ENCODE measurements at places on chromosomes 4 and X.

DNA sequence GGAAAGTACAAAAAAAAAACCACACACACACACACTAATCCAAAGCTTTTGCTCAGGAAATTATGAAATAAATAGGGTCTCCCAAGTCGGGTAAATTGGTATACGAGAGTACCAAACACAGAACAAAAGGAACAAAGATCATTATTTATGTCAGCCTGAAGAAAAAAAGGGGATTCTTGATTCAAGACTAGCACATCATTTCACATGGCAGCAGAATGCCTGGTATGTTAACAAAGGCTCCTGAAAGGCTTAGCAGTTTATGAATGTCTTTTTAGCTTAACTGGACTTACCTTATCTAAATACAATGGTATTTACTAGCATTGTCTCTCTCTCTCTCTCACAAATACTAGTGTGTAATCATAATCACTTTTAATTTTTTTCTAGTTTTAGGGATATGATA is 11.3 kb downstream of the RAP2C start:
- DNase-seq: no peak

- DNase-seq: no peak
These were observed 17.9 kb downstream of the REELD1 start for GRCh38 chr4:146232131-146232722.

DNA sequence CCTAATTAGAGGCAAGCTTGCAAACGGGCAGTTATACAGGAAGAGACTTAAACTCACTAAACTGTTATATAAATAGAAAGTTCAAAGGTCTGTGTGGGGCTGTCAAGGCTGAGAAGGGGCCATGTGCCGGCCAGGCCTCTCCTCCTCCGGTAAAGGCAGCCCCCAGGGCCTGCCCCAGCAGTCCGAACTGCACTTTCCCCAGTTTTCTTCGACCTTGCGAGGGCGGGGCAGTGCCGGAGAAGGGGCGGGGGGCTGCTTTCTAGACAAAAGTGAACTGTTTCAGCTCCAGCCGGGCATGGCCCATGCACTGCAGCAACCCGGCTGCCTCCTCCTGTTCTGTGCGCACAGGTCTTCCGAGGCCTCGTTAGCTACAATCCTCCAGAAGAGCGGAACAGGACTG is 4.1 kb downstream of the AFF2 start:
- no peak for DNase-seq

- DNase-seq: no peak
These were observed 62.9 kb downstream of the SYTL5 start for GRCh38 chrX:38069273-38069672.

- no peak for DNase-seq
These were observed 77.1 kb upstream of the SLC4A4 start for GRCh38 chr4:71261633-71262121.

GRCh38 chr4:75989846-75990528 is 758 bp downstream of the SDAD1 start:
- peak; percentile 10 for DNase-seq

DNA sequence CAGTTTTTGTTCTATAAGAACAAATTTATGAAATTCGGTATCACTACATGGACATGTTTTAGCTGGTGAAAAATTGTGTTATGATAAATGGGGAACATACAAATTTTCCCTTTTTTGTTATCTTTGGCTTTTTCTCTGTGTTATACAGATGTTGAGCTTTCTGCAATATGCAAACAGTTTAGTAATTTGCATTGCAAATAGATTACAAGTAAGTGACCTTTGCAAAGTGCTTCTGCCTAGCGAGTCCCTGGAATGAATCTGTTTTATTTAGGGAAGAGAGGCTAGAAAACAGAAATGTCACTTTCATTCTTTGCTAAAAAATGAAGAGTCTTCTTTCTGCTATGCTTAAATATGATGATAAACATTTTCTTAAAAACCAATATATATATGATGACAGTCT is 461.0 kb downstream of the RPA4 start:
- DNase-seq: no peak

GRCh38 chrX:133339566-133339965 is 75.7 kb downstream of the GPC4 start:
- no peak for DNase-seq

DNA sequence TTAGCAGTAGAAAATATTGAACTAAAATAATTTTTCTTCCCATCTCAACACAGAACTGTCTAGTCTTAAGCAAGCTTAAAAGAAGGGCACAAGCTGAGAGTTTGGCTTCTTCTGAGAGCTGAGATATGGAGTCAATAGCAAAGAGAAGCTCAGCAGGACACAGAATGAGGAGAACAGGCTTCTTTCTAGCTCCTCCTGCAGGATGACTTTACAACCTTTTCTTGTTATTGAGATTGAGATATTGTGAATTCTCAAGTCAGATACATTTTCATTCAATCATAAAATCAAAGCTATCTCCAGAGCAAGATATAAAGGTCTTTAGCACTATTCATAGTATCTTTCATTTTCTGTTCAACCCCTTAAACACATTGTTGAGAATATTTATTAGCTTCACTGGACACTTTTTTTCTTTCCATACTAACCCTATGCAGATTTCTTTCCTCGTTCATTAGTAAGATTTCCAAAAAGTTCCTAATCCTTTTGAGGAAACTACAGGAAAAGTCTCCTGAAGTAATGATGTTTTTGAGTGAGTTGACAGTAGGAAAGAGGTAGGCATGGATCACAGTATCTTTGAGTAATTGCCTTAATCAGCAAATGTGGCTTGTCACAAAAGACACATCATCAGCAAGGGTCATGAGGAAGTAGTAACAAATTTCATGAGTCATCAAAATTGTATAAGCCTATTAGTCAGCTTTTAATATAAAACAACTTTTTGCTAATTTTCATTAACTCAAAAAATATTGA is 17.8 kb upstream of the CXCL3 start:
- no peak for DNase-seq

DNA sequence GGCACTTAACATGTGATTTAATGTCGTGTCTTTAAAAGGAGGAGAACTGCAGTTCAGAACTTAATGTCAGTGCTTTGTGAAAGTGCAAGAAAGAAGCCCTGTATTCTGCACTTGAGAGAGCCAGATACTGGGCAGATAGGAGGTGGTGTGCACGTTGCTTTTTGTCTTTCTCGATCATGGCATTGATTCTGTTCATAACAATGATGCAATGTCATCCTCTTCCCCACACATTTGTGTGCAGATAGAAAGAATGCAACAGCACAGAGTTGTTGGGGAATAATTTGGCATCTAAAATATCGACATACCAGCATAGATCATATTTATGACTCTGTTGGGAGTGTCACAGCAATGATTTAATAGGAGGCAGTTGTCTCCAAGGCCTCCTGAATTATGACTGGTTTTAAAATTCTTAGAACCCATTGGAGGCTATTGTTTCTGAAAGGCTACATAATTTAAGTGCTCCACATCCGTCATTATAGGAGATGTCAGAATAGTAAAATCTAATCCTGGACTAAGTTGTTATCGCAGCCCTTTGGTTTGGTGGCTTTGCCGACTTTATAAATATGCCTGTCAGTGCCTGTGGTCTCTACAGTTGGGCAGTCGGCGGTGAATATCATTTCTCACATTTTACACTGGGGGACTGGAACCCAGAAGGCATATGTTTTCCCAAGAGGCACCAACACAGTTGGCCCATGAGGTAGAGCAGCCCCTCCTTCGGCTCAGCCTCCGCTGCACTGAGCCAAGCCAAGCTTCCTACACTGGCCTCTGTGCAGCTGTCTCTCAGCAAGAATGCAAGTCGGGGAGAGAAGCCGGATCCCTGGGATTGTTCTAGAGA is 124.9 kb downstream of the PTTG2 start:
- no peak for DNase-seq

DNA sequence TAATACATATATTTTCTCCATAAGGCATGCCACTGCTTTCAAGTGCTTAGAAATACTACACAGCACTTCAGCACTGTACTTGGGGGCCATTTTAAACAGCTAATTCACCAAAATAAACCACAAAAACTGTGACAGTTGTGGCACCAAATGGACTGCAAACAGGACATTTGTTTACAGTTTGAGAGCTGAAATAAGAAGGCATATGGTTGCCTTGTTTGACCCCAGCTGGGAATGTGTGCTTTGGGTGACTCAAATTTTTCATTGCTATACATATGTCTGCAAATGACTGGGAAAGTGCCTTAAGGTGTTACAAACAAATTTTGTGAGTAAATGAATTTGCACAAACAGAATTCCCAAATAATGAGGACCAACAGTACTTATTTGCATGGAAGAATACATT is 124.2 kb downstream of the BANK1 start:
- no peak for DNase-seq

DNA sequence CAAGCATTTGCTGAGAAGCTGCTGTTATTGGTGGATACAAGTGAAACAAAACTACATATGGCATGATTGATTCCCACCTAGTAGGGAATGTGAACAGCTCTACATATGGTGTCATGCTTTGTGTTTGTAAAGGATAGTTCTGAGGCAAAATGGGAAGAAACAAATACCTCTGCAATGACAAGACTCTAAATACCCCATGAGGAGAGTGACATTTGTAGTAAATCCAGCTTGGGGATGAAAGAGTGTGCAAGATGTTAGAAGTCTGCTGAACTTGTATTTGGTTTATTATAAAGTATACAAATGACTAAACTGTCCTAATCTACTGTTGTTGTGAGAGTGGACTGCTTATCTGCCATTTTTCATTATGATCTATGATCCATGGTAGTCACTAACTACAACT is 120.8 kb upstream of the HS3ST1 start:
- DNase-seq: no peak

- DNase-seq: peak; percentile 57
These were observed 34.0 kb upstream of the GYPA start for GRCh38 chr4:144174401-144175067.

DNA sequence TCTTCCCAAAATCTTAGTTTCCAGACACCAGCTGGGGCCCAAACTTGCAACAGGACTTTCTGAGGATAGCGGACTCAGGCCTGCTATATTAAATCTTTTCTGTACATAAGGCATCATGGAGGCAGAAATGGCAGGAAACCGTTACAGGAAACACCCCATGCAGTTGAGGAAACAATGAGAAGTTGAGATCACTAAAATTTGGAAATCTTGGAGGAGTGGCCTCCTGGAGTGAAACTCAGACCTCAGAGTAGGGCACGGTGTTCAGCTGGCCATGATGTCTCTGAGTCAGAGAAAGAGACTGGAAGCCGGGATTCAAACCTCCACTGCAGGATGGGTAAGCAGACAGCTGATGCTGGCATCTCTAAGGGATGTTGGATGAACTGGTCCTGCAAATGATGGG is 372.6 kb upstream of the CTSO start:
- DNase-seq: no peak

DNA sequence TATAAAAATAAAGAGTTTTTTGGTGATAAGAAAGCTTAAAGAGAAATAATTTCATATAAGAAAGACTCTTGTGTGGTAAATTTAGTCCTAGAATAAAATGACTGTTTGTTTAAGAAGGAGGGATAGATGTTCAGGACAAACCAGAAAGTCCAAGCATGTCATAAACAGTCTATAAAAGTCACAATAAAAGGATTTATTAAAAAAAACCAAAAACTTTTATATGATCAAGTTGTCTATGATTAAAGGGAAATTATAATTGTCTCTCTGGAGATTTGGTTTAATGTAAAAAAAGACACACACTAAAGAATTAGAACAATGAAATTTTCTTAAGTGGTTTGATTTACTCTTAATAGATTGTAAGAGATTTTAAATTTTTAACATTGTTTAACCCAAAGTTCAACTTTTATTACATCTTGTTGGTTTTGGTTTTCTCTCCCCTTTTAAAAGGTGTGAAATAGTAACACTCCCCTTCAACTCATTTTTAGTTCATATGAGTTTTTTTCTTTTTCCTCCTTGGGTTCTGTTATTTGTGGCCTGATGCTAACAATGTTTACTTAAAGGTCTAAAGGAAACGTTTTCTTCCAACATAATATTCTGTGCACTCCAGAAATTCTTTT is 89.7 kb downstream of the PDHA2 start:
- DNase-seq: no peak

DNA sequence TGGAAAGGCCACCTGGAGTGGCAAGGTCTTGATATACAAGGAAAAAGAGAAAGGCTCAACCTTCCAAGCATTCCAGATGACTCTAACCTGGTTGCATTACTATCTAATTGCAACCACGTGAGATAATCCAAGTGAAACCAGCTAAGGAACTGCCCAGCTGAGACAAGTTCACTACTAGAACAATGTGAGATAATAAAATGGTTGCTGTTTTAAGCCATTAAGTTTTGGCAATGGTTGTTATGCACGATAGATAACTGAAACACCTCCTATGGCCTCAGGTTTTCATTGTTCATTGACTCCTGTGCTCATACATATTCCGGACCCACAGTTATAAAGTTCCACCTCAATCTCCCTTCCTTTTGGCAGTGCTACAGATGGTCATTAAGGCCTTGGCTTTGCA is 9.2 kb upstream of the CXorf66 start:
- DNase-seq: no peak

GRCh38 chrX:107674480-107675364 is 46.4 kb downstream of the PRPS1 start:
- peak; percentile 81 for DNase-seq

DNA sequence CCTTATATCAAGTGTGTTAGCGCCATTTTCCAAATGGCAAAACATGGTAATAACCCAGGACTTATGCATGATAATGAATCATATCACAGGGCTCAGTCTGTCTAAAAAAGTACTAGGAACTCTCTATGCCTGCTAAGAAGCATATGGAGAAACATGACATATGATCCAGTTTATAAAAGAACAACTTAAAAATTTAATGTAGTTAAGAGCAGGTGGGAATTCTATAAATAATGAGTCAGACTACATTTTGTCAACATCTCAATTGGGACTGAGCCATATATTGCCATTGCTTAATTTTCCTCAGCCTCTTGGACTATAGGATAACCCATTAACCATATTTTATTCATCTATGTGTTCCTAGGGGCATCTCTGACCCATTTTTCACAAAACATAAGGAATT is 360.4 kb upstream of the AGA start:
- DNase-seq: no peak
